ENCODE measurements at places on chromosomes 1 and 21.

DNA sequence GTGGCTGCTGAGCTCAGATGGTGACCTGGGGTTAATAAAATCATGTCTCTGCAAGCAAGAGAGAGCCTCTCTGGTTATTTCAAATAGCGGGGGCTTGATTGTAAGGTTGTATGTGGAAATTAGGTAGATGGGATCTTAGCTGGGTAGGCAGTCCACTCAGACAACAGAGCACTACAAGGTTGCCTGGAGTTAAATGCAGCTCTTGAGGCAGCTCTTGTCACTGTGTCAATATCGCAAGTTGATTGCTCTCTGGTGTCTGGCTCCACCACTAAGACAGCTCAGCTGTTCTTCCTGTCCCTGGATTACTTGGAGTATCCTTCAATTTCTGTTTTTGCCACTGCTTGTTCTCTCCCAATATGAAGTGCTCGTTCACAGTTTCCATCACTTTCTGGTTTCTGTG lies 93.8 kb downstream of the C21orf91 start:
- no peak for DNase-seq

DNA sequence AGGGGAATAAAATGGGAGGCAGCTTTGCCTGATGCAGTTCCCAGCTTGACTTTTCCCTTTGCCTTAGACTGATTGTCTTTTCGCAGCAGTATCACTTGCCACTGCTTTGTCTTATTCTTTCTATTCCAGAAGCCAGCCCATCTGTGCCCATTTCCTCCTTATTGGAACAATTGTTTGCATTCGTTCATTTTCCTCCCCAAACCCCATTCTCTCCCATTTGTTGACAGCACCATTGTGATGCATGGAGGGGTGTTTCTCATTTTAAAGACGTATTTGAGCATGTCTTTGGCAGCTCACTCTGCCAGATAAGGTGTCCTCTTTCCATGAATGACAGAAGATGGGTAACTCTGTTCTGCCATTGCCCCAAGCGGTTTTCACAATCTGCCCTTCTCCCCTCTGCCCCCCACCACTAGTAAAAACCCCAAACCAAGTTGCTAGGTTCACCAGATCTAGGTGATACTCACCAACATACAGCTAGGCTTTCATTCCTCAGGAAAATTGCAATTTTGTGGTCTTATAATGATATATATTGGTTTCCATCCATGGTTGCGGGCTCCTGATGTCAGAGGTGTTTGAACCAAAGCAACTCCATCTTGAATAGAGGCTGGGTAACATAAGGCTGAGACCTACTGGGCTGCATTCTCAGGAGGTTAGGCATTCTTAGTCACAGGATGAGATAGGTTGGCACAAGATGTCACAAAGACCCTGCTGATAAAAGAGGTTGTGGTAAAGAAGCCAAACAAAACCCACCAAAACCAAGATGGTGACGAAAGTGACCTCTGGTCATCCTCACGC lies 30.8 kb downstream of the SERBP1 start:
- no peak for DNase-seq

DNA sequence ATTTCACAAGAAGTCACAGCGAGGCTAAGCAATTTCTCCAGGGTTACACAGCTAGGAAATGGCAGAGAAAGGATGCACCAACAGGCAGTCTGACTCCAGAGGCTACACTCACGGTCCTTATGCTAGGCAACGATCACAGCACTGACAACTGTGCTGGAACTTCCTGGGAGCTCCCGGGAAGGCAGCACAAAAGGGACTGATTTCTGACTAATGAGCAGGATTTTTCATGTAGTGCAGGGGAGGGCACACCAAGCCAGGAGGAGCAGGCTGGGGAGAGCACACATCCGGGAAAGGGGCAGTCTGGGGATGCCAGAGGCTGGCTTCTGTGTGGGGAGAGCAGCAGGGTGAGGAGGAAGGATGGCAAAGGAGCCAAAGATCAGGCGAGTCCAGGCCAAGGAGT lies 486.7 kb downstream of the OMA1 start:
- DNase-seq: no peak

DNA sequence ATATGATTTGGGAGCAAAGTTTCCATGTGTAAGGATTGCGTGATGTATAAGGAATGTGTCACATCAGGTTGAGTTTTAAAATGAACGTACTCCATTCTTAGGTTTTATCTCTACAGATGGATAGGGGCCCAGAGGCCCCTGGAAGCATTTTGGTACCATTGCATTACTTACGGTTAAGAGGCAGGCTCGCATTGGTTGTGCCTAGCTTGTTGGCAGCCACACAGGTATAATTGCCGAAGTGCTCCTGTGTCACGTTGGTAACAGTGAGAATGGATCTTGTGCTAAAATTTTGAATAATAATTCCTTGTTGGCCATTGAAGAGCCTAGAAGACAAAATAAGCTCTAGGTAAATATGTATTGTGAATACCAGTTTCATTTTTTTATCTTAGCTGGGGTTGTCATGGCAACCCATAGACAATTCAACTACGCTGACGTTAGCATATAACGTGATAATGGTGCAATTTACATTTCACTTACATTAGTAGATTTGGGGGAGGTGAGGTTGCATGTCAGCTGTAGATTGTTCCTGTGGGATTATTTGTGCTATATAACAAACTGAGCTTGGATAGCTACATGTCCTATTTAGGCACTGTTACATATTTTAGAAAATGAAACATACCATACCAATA lies 511.9 kb upstream of the ZRANB2 start:
- DNase-seq: no peak

- DNase-seq: no peak
Measured at GRCh38 chr1:20347699-20348098, 57.0 kb downstream of the VWA5B1 start.

DNA sequence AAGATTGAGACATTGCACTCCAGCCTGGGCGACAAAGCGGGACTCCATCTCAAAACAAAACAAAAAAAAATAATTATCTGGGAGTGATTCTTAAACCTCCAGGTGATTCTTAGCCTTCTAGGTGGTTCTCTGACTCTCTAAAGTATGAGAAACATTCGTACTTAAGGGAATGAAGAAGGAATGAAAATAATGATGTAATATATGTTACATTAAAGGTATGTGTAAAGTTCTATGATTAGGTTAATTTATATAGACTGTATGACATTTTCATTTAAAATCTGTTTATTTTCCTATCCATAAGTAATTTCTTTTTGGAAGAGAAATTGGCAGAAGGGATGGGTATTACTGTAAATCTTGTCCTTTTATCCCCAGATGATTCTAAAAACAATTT lies 34.7 kb downstream of the OSBPL9 start:
- DNase-seq: no peak

DNA sequence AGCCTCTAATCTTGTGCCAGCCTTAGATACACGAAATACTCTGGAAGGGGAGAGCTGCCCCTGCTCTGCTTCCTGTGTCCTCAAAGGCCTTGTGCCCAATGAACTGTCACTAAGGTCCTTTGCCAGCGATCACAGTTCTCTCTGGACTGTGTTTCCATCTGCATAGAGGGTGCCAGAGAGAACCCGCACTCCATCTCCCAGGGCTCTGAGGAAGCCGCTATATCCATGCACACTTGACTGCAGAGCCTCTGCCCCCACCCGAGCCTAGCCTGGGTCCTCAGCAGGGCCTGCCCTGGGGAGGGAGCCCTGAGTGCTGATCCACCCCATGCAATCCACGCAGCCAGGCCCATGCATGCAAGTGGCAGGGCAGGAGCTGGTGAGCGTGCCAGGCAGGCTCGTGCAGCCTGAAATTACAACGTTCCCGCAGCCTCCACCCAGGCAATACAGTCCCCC lies 30.6 kb upstream of the KIF21B start:
- no peak for DNase-seq

GRCh38 chr1:28928314-28928941 lies 14.1 kb downstream of the EPB41 start:
- DNase-seq: no peak

DNA sequence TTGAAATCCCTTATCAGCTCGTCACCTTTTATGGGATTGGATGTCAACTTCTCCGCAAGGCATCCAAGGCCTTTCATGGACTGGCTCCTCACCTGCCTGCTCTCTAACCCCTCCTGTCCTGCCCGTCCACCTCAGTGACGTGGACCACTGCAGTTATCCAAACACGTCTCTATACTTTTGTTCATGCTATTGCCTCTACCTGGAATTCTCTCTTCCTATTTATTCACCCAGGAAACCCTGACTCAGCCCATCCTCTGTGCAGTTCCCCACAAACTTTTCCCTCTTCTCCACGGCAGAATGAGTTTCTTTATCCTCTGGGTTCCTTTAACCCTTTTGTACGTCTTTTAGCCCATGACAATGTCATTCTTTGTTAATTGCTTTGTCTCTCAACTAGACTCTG lies 5.1 kb upstream of the UTP25 start:
- no peak for DNase-seq

- no peak for DNase-seq
Measured at GRCh38 chr1:42949312-42950115, 9.2 kb downstream of the SLC2A1 start.

GRCh38 chr1:10694274-10694632 lies 102.2 kb downstream of the CASZ1 start:
- DNase-seq: no peak

- DNase-seq: no peak
Measured at GRCh38 chr1:223202376-223203033, 59.5 kb upstream of the TLR5 start.

GRCh38 chr1:59125154-59125553 lies 171.7 kb upstream of the FGGY start:
- no peak for DNase-seq

GRCh38 chr1:193785850-193786420 lies 599.5 kb upstream of the B3GALT2 start:
- no peak for DNase-seq

DNA sequence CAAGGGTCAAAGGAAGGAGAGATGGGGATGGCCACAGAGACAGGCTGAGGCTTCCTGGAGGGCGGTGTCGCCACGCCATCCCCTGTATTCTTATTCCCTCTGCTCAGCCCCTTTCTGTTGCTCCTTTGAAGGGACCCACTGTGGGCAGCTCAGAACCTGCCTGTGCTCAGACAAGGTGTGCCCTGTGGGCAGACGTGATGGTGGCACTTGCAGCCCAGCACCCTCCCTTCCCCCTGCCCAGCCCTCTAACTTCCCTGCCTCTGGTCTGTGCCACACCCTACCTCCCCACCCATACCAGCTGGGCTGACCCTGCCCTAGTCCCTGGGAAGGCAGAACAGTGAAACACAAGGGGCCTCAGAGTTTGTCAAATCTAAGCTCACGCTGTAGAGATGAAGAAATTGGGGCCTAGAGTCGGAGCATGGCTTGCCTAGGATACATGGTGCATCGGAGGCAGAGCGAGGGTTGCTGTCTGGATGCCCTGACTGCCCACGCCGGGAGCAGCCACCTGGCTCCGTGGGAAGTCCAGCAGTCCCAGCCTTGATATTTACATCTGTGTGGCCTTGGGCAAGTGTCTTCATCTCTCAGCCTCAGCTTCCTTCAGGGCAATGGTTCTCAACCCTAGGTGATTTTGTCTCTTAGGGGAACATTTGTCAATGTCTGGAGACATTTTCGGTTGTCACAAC lies 68.6 kb upstream of the RUNX3 start:
- DNase-seq: no peak

GRCh38 chr1:41490911-41491310 lies 6.4 kb upstream of the EDN2 start:
- DNase-seq: no peak

DNA sequence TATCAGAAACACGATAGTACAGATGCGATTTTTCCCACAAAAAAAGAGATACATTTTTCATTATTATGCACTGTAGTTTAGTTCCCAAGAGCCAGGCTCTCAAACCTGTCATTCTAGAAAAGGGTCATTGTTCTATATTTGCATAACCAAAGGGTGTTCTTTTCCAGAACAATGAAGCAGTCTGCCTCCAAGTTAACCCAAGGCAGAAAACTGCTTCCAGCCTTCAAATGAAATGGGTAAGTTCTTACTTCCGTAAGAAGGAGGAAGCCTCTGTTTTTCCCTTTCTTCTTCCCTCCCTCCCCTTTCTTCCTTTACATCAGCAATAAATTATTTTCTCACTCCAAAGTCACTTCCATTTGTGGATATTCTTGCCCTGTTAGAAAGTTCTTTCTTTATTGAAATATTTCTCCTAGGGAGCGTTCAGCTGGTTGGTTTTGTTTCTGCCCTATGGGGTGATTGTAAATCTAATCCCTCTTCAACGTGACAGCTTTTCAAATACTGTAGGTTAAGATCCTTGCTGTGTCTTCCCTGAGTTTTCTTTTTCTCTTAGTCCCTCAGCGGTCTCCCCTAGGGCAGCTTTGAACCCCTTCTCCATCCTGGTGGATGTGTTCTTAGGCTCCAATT lies 77.3 kb upstream of the PTGFRN start:
- DNase-seq: no peak

DNA sequence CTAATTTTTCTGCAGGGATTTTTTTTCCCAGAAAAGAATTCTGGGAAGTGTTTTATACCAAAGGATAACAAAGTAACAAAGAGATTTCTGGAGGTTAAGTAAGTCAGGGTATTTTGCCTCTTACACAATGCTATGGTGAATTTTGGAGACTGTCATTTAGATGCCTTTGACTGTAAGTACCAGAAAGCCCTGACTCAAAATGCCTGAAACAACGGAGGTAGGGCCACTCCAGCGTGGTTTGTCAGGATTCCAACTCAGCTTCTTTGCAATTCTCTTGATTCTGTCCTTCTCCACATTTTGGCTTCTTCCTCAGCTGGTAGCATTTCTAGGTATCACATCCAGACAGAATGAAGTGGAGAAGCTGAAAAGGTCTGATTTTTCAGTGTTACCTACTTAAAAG lies 106.5 kb downstream of the UCHL5 start:
- DNase-seq: no peak

DNA sequence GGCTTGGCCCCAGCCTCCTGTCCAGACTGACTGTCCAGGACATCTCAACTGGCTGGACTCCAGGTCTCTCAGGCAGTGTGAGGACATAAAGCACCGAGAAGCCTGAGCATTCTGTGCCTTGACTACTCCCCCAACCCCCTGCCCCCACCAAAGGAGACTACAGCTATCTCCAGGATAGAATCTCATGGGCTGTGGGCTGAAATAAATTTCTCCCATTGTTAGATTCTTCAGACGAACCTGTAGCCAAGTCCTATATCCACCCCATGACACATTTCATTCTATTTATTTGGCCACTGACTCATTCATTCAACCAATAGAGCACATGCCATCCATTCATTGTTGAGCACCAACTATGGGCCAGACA lies 11.4 kb downstream of the VWA5B1 start:
- DNase-seq: no peak

GRCh38 chr1:171855381-171855780 lies 14.1 kb downstream of the DNM3 start:
- no peak for DNase-seq
